ENCODE measurements at places on chromosomes 3 and 15.

GRCh38 chr3:2098398-2099027 is at the start of gene CNTN4:
Gene CNTN4 (plus strand): TSS chr3:2098866.
- peak; percentile 17 for DNase-seq

DNA sequence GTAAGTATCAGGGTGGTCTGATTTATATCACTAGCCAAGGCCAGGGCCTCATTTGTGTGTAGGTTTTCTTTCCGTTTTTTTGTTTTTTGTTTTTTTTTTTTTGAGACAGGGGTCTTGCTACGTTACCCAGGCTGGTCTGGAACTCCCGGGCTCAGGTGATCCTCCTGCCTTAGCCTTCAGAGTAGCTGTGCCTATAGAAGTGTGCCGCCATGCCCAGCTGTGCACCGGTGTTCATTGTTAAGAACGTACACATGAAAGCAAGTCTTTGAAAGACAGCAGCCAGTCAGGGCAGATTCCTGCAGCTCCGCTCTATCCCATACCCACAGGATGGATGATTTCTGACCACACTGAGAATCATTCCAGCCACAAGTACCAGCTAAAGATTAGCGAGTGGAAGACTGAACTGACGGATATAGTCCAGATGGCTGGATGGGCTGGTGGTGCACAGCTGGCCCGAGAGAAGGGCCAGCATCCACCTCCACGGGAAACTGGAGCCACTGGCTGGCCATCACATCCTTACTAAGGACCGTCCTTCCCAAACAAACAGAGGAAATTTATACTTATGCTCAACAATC is 95.4 kb downstream of the PCSK6 start:
- no peak for DNase-seq

DNA sequence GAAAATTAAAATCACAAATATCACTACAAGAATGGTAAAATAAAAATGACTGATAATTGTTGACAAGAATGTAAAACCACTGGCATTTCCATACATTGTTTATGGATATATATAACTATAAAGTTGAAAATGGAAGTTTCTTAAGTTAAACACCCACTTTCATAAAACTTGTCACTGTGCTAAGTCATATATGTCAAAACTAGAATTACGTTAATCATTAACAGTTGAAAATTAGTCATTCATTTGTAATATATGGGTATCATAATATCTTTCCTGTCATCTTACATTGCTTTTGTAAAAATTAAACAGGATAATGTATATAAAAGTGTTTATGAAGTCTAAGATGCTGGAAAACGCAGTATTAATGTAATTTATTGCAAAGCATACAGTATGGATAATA is 1398.6 kb upstream of the ALCAM start:
- no peak for DNase-seq

DNA sequence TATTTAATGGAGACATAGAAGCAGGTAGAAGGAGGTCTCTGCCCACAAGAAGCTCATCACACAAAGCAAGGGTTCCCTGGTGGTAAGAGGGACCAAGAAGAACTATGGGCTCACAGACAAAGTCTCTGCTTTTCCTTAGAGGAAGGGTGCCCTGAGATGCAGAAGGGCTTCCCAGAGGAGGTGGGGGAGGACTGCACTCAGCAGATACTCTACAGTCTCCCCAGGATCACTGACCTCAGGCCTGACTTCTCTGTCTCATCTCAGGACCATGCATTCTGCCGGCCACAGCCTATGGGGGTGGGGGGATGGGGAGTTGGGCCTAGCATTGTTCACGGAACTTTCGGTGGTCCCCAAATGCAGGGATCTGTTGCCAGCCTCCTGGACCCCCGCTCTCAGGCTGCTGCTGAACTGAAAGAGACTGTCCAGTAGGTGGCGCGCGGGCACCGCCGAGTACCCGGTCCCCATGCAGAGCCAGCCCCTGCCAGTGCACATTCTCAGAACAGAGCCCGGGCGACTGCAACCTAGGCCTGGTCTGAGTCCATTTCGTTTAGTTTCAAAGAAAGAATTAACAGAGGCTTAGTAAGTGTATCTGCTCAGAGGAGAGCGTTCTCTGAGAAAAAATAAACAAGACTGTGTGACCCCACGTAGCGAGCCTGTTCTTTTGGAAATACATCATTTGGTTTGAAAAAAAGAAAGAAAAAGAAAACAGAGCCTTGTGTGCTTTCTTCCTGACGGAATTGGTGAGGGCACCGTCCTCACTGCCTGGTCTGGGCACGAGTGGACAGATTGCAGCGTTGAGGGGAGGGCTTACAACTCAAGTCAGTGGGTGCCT is 74.1 kb downstream of the LRTM1 start:
- peak; percentile 58 for DNase-seq

- DNase-seq: no peak
These were observed 216.4 kb downstream of the LRRC3B start for GRCh38 chr3:26839001-26839400.

- no peak for DNase-seq
These were observed 106.5 kb upstream of the ADPGK start for GRCh38 chr15:72890043-72890442.

DNA sequence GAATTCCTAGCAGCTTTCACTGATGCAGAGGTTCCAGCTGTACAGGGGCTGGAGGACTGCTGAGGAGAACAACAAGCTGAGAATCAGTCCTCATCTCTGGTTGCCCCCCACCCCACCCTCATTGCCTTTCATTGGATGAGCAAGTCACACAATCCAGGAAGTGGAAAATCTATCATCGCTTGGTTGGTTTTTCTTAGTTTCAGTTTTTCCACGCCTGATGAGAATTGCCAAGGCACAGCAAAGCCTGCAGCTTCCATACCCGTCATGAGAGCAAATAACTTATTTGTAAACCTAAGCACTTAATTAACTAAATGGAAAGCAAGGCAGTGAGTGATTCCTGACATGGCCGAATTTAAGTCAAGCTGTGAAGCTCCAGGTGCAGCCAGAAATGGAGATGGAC is 21.4 kb upstream of the LIPC start:
- peak; percentile 23 for DNase-seq

DNA sequence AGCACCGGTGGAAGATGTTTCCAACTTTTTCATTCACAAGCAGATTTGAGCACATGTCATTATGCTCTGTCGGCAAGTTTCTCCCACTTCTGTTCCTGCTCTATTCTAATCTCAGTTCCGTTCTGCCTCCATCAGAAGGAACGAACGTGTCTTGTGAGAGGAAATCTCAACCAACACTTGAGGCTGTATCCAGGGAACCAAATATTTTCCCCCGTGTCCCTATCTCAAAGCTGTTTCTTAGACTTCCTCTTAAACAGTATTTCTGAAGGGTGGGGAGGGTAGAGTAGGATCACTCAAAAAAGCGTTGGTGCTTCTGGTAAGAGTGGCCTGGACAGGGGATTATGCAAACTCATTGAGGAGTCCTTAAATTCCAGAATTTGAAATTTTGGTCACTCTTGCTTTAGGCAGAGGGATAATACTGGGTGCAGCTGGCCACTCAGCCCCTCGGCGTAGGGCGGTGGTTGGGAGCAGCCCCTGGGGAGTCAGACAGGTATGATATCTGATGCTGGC is 54.9 kb downstream of the FRMD4B start:
- DNase-seq: no peak

DNA sequence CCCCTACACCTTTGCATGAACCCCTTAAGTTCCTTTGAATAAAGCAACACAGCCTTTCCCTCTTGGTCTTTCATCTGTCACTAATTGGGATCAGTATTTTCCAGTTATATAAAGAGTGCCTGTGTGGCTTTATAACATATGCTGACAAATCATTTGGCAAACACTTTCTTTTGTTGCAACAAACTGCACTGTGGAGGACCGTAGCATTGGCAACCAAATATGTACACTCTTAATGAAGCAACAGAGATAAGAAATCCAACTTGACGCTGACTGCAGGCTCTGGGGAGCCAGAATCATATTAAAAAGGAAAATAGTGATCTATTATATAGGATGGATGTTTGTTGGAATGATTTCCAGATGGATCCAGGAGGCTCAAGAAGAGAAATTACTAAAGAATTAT is 120.1 kb upstream of the PRICKLE2 start:
- DNase-seq: no peak

DNA sequence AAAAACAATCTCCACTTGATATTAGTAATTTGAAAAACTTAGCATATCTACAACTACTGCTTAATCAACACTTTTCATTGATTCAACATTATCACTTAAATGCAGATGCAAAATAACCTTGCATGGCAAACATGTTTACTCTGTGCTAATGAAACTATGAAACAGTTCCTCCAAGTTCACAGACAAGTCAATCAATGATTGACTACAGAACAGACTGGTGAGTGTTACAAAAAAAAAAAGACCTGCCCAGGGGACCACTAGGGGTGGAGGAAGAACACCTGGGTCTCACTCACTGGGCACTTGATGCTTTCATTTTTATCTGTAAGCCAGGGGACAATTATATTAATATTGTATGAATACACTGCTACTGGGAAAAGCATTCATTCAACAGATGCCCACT is 4.3 kb upstream of the NR2C2 start:
- DNase-seq: no peak

- no peak for DNase-seq
These were observed 9.3 kb upstream of the TM4SF18 start for GRCh38 chr3:149342413-149343380.

GRCh38 chr3:20324664-20325478 is 138.9 kb upstream of the SGO1 start:
- DNase-seq: no peak

DNA sequence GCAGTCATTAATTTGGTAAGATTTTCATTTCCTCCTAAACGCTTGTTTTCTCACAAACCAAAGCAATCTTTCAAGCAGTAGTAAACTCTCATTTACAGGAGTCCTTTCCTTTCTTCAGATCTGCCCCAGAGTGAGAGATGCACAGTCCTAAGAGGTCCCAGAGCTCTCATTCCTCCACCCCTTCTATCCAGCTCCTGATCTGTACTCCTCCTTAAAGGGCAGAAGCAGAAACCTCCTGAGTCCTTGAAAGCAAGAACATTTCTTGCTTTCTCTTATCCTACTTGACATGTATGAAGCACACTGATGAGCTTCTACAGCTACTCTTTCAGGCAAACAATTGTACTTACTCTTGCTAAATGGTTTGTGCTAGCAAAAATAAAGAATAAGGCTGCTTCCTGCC is 11.7 kb downstream of the EXD1 start:
- DNase-seq: no peak

GRCh38 chr15:88608607-88609181 is 12.4 kb upstream of the AEN start:
- DNase-seq: no peak
